Stimulated activated CD8-positive, alpha-beta memory T cell treated with anti-CD3 and anti-CD28 coated beads, Interleukin-2, amount 100 ng/mL, for 48 hours (primary cell): ENCODE measurements at places on chromosomes 4 and X.

GRCh38 chr4:15695240-15695699, 7.6 kb upstream of the BST1 start:
- no peak for DNase-seq

DNA sequence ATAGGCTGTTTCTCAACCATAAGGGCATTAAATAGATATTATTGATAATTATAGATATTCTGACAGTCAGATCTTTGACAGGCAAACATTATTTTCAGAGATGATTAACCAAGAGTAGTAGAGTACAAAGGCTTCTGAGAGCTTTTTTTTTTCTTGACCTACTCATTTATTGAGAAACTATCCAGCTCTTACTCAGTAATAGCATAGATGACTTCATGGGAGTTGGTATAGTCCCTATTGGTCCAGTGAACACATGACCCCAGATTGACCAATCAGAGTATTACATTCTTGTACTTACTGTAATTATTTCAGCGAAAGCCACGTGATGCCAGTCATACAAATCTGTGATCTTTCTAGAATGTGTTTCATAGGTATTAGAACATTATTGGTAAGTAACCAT, 508.7 kb downstream of the FSTL5 start:
- no peak for DNase-seq

GRCh38 chr4:19809989-19810388, 441.7 kb upstream of the SLIT2 start:
- no peak for DNase-seq

DNA sequence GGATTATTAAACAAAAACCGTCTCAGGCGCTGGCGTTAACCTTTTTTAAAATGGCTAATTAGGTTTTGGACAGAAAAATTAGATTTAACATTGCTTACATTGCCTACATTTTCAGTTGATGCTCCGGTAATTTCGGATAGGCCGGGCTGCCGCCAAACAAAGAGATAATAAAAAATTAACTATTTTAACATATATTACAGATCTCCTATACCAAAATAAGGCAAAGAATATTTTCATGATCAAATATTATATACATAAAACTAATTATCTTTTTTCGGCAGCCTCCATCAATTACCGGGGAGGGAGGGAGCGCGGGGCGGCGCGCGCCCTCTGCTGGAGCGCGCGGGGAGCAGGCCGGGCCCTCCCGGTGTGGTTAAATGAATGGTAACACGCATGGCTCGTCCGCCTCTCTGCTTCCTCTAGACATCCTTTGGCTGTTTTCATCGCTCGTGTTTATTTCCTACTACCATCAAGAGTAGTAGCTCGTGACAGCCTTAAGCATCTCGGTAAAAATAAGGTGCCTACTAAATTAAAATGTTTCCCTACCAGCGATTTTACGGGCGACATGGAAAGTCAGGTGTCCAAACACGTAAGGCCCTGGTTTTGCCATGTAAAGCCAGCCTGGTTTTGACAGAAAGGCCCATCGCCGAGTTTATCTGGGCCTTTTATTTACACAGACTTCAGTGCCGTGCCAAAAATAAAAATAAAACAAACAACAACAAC, 52.4 kb upstream of the TMEM33 start:
- peak; percentile 34 for DNase-seq

DNA sequence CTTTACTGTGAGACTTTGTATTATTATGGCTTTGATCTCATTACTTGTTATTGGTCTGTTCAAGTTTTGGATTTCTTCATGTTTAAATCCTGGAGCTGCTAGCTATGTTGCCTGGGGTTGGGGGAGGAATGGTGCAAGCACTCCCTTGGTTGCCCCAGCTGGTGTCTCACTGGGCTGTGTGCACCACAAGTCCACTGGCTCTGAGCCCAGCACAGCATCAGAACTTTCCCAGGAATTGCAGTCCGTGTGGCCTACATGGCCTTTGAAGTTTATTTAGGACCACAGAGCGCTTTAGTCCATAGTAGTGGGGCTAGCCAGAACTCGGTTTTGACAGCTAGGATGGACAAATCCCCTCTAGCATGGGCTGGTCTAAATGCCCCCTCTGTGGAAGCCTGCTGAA, 278.8 kb upstream of the RPS6KA3 start:
- DNase-seq = no peak

GRCh38 chrX:47223476-47224250, 5.2 kb downstream of the CDK16 start:
- DNase-seq = no peak

DNA sequence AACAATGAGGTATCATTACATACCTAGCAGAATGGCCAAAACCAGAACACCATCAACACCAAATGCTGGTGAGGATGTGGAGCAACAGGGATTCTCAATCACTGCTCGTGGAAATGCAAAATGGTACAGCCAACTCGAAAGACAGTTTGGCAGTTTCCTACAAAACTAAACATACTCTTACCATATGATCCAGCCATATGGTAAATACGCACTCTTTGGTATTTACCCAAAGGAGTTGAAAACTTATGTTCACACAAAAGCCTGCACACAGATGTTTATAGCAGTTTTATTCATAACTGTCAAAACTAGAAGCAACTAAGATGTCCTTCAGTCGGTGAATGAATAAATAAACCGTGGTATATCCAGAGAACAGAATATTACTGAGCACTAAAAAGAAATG, 7.8 kb downstream of the CASP3 start:
- no peak for DNase-seq

DNA sequence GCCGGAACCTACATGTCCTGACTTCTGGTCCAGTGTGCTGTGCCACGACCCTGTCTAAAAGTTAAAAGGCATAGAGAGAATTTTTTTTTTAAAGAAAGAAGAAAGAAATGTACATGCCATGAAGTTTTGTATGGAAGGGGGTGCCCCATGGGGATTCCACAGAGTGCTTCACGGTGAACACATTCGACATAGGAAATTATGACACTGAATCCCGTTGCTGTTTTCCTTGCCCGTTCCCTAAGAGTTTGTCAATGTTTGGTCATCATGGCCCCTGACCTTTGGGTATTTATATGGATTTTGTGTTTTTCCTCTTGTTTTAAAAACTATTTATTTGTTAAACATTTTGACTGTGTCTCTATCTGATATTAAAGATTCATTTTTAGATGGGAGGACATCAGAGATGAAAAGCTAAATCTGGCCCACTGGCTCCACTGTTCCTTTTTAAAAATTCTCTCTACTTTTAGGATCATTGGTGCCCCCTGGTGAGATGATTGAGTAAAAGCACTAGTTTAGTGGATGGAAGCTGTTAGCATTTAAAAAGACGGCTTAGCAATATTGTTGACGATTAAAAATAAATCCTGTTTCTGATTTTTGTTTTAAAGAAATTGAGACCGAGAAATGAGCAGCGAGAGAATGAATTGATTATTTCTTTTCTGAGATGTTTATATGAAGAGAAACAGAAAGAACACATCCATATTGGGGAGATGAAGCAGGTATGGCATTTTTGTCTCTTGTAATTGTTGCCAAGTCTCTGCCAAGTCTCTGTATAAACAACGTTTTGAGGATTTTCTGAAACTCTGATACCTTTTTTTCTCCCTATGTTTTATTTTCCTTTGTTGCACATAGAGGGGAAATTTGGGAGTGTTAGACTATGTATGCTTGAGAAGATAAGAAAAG, 75.0 kb downstream of the PTTG2 start:
- no peak for DNase-seq

GRCh38 chrX:1394731-1395501, 3.0 kb upstream of the SLC25A6 start:
- DNase-seq = no peak

- DNase-seq = no peak
Observed at GRCh38 chr4:169485791-169486742, 126.3 kb downstream of the NEK1 start.

GRCh38 chr4:128354205-128354821, 66.7 kb upstream of the PGRMC2 start:
- DNase-seq = no peak

DNA sequence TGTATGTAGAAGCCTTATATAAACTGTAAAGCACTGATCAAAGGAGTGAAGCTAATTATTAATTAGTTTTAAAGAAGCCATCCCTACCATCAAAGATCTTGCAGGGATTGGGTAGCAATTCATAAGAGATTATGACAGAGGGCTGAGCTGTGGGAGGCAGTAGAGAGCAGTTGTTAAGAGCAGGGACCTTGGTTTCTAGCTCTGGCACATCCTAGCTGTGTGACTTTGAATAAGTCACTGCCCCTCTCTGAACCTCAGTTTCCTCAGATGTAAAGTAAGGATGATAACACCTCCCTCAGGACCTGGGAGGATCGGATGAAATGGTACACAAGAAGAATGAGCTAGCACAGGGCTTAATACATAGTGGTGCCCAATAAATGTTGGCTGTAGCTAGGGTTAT, 45.4 kb downstream of the APLN start:
- DNase-seq = no peak

GRCh38 chr4:89099034-89099433, 12.3 kb upstream of the TIGD2 start:
- DNase-seq = no peak

- DNase-seq = no peak
Observed at GRCh38 chr4:153927451-153927850, 138.6 kb upstream of the SFRP2 start.

GRCh38 chr4:98828801-98829200, 100.1 kb downstream of the EIF4E start:
- no peak for DNase-seq

GRCh38 chrX:20965270-20966044, 408.8 kb upstream of the CNKSR2 start:
- no peak for DNase-seq

DNA sequence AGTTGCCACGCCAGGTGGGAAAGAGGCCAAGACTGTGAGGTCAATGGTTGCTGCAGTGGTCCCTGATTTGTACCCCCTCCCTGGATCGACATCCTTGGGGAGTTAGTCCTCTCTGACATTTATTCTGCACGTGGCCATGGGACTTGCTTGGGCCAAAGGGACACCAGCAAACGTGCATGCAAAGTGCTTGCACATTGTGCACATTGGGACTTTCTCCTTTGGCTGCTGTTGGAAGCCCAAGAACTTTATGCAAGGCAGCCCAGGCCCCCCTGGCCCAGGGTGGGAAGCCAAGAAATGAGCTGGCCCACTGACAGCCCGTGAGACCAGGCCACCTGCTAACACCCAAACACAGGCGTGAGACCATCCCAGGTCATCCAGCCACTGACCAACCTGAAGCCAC, 38.1 kb downstream of the SLC2A9 start:
- DNase-seq = no peak

DNA sequence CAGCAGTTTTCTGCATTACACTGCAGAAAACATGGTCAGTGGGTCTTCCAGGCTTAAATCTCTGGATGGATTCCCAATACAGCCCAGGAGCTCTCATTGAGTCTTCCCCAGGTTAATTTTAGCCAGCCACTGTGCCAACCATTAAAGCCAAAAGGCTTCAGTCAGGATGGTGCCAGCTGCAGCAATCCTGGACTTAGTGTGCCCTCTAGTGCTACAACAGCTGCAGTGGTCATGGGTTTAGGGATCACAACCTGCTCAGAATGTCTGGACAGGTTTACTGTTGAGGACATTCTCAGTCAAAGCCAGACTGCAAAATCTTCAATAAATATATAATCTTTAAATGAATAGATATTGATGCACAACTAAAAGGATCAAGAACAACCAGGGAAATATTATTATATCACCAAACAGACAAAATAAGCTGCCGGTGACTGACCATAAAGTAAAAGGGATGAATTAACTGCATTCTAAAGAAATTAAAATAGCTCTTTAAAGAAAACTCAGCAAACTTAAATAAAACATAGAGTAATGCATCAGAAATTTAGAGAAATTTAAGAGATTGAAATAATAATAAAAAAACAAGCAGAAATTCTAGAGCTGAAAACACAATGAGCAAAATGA, 639.9 kb downstream of the SPOCK3 start:
- DNase-seq = no peak

DNA sequence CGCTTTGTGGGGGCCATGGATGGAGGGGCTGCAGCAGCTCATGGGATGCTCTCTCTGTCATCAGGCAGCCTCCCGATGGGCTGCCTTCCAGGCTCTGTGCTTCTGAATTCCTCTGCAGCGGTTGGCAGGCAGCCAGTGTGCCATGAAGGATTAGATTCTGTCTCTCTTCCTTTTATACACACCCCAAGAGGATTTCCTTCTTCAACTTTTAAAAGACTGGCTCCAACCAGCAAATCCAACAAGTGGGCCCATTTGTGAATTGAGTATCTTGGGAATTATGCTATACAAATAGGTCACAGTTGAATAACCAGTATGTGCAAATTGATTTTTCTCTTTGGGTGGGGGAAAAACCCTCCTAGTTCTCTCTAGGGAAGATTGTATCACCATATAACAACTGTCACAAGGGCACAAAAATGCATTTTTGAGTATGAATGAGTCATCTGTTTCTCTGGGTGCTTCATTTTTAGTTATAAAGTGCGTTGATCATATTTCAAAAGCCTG, 96.8 kb upstream of the FAT1 start:
- DNase-seq = no peak

GRCh38 chrX:42714981-42715700, 62.8 kb downstream of the PPP1R2C start:
- peak; percentile 6 for DNase-seq

- no peak for DNase-seq
Observed at GRCh38 chr4:40648742-40649281, 19.1 kb upstream of the RBM47 start.

GRCh38 chrX:154374313-154375155, at the start of gene FLNA:
Gene FLNA, minus strand, starts transcription at chrX:154374634. Its CDS starts 3,389 bp downstream, at chrX:154371245.
- DNase-seq = no peak

DNA sequence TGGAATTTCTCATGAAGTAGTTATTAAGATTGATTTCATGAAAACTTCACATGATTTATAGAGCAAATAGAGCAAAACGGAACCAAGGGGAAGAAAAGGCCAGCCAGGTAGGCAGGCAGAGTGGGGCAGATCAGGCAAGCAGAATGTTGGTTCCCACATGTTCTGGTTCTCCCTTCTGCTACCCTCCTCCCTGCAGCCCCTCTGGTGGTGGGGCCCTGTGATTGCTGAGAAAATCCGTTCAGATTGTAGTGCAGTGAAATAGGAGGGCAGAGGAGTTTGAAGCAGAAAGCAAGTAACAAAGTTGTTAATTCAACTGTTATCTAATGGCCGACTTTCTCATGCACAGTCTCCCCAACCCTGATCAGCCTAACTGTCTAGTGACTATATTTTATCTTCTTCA, 185.3 kb downstream of the MID1IP1 start:
- no peak for DNase-seq

DNA sequence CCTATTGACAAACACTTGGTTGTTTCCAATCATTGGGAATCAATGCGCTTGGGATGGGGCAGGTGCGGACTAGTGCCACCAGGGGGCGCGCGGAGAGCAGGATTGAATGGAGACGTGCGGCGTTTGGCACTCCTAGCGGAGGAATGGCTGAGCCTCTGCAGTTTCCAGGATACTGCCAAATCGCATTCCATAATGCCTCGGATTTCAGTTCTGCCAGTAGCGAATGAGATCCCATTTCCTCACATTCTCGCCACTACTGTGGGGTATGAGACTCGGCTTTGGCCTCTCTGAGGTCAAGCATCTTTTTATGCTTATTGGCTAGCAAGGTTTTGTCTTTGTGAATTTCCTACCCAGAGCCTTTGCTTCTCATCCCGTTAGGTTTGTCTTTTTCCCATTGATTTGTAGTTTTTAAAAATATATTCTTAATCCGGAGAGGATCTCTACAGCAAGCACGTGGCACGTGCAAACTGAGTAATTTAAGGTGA, 28.7 kb downstream of the CLDN34 start:
- peak; percentile 61 for DNase-seq

GRCh38 chr4:162535121-162535520, 371.3 kb upstream of the FSTL5 start:
- no peak for DNase-seq
